Fibroblast of lung (primary cell): ENCODE measurements at places on chromosomes 2 and 18. TPM values are rescaled to one million over a fixed set of nuclear protein-coding genes. Genes with fewer than 3 reads are reported as not detected.

Gene ARHGEF4
- 0.83 and 1.5 TPM in 2 replicates for total RNA-seq

Gene GCA
- total RNA-seq, result 10.3 and 12.9 TPM in 2 replicates

Gene STPG4
- total RNA-seq, result 0.26 and 0.33 TPM in 2 replicates

Gene CFAP221
- 0.26 TPM in 1 of 2 replicates, not detected in the other for total RNA-seq

GRCh38 chr18:58716060-58716756, 44.9 kb downstream of the MALT1 start:
- DNase-seq, result peak; percentile 15

DNA sequence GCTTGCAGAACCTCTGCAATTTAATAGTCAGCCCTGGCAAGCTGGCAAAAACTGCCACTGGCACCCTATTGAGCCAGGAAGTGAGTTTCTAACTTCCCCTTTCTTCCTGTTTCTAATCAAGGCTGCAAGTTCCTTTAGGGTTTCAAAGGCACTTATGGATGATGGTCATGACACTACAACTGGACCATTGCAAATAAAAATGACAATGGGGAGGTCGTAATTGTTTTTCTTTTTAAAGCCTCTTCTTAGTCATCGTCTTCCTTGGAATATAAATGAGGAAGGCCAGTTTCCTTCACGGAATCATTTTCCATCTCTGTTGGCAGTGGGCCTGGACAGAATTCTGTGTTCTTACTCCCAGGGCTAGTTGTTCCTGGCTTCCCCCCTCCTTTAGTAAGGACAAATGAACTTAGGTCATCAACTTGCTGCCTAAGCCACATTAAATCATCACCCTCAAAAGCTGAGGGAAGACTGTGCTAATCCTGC, 35.8 kb downstream of the SH3RF3 start:
- peak; percentile 75 for DNase-seq

DNA sequence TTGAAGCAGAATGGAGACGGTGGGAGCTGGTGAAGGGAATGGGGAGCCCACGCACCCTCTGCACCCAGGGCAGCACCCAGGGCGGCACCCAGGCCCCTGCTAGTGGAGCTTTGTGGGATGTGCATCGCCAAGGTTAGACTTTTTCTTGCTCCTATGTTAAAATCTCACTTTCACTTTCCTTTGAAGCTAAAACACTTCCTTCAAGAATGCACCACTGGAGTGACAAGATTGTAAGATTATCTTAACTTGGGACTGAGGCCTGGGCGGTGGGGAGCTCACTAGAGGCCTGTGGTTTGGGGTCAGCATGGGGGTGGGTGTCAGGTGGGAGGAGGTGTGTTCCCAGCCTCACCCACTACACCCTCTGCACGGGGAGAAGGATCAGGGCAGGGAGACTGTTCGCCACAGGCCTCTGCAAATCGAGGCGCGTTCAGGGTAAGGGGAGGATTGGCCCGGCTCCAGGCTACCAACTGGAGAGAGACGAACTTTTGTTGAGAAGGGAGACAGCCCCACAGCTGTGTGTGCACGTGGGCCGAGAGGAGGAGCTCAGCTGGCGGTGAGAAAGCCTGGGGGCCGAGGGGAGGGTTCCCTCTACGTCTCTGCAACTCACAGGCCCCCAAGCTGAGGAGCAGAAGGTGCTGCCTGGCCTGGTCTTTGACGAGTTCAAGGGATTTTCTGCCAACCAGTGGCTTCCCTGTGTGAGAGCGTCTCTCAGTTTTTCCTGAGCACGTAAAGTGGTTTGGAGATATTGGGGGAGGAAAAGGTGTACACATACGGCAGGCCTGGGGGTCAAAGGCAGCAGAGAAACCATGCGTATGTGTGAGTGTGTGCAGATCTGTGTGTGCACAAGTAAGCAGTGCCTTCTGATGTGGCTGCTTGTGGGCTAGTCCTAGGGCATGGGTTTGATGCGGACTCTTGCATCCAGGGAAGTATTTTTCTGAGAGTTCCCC, 147.7 kb downstream of the KLHL29 start:
- DNase-seq, result no peak

DNA sequence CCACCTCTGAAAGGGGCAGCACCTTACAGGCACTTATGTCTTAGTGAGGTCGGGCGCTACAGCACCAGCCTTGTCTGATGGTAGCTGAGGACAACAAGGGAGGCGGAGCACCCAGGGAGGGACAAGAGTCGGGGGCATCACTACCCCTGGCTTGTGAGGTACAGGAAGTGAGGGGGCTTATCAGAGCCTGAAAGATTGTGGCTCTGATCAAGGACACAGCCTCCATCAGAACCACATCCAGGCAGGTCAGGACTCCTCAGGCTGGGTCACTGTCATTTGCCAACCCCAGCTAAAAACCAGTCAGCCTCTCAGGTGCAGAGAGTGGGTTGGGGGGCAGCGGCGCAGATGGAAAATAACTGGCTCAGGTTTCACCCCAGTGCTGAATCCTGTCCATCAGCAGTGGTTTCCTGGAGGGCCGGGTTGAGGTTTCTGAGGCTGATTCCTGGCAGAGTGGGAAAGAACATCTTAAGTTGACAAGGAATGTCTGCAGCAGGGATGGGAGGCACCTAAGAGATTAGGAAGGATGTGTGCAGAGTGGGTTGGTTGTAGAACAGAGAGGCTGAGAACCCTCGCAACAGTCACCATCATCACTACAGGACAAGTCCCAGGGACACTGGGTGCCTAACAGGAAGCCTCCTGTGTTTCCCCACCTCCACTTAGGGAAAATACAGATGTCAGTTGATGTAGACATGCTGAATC, 45.3 kb downstream of the FBLN7 start:
- DNase-seq, result no peak

DNA sequence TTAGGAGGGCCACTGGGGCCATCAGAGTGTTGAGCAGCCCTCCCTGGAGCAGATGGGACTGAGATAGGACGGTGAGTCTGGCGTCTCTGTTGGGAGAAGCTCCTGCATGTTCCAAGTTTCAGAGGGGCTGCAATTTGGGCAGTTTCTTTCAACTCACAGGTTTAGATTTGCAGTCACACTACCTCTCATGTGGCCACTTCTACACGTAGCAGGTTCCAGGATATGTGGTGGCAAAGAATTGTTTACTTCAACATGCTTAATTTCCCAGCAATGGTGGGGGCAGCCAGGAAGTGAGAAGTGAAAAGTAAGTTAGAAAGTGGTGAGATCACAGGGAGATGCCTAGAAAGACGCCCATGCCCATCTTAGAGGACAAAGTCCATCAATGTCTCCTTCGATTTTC, 9.3 kb downstream of the NCK2 start:
- no peak for DNase-seq

DNA sequence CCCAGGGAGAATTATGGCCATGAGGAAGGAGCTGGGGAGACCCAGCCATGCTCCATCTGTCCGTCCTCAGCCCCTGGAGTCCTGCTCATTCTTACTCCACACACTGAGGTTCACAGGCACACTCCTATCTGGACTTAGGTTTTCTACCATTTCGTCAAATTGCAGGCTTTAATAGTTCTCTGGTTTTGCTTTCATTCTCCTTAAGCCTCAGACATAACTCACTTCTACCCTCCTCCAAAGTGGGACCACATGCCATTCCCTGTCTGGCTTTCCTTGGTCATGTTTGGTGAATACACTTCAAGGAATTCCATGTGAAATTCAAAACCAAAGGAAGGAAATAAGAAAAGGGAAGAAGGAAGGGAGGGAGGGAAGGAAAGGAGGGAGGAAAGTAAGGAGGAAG, 115.7 kb downstream of the CMPK2 start:
- DNase-seq, result no peak

- no peak for DNase-seq
Measured at GRCh38 chr2:98583816-98584618, 24.3 kb downstream of the COA5 start.

- DNase-seq, result no peak
Measured at GRCh38 chr2:113898081-113898480, 8.2 kb downstream of the ACTR3 start.
